Left renal cortex interstitium (tissue), 4 donors: ENCODE measurements at places on chromosomes 7 and 10.

DNA sequence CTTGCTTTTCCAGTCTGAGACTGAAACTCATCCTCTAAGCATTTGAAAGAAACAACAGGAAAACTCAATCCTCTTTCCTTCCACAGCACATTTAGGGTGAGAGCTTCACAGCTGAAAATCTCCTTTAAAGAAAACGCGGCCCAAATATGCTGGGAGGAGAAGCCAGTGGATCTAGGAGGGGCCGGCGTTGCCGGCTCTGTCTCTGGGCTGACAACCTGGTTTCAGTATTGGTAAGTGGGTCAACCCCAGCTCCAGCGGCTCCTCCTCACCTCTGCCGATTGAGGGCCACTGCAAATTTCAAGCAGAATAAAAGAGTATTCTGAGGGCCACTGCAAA, 75.3 kb upstream of the CPXM2 start:
- no peak for DNase-seq

GRCh38 chr7:158956805-158957509, 100.6 kb downstream of the DYNC2I1 start:
- no peak for DNase-seq

DNA sequence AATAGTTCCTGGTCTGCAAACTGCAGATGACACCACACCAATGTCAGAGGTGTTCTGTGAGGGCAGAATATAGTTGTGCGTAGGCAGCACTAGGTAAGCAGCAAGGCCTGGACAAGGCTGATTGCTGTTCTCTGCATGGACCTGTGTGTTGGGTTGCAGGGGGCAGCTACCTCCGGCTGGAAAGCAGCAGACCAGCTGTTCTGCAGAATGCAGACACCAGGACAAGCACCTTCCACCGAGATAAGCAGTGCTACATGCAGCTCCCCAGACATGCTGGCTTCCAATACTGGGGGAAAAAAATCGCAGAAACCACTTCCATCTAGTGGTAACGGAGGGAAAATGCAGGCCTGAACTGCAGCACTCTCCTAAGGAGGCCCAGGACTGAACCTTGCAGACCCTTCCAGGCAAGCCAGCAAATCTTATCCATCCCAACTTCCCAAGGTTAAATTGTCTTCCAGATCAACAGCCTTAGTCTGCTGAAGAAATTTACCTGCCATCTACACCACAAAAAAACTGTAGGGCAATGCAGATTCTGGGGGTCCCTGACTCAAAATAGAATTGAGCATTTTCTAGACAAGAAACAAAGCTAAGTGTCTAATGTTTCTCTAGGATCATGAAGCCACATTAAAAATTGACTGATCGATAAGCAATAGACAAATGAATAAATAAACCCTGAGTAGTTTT, 50.5 kb upstream of the COBL start:
- DNase-seq: no peak

GRCh38 chr10:18713077-18713476, 53.8 kb downstream of the ARL5B start:
- DNase-seq: no peak

DNA sequence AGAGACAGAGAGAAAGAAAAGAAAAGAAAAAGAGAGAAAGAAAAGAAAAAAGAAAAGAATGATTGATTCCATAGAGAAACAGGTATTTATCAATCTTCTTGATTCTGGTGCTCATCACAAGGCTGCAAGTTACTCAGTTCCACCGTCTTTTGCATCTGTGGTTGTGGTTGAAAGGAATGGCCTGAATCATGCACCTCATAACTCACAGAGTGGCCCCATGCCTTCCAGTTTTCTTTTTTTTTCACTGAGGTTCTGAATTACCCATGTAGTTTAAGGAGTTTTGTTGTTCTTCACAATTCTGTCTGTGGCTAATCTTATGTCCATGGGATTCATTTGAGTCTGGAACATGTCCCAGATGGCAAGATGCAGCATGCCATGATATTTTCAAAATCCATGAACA, 156.0 kb downstream of the ZNF33B start:
- no peak for DNase-seq

DNA sequence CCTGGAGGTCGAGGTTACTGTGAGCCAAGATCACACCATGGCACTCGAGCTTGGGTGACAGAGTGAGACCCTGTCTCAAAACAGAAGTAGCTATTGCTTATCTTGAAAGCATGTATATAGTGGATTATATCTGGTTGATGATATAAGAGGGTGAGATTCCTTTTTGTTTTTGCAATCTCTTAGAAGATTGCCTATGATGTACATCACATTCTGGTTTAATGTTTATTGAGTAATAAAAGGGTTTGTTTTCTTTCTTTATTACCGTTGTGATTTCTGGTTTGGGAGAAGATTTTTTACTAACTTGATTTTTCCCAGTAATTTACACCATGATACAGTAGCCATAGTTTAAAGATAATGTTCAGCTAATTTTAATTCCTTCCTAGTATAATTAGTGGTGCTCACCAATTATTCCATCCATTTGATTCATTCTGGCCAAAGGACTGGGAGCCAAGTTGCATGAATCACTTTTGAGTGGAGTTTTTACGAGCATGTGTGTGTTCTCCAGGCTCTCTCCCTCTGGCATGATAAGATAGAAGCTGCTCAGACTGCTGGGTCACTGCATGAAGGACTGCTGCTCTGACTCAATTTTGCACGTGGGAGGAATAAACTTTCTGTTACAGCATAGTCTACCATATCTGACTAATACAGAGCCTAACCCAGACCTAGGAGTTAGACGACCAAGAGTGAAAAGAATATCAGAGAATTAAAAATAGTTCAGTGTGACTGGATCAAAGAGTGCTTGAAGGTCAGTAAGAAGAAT, 13.5 kb upstream of the TSPAN13 start:
- DNase-seq: no peak

- DNase-seq: no peak
Measured at GRCh38 chr7:154953006-154953684, 49.8 kb downstream of the PAXIP1 start.

- no peak for DNase-seq
Measured at GRCh38 chr7:116231949-116232348, 21.6 kb downstream of the TES start.

DNA sequence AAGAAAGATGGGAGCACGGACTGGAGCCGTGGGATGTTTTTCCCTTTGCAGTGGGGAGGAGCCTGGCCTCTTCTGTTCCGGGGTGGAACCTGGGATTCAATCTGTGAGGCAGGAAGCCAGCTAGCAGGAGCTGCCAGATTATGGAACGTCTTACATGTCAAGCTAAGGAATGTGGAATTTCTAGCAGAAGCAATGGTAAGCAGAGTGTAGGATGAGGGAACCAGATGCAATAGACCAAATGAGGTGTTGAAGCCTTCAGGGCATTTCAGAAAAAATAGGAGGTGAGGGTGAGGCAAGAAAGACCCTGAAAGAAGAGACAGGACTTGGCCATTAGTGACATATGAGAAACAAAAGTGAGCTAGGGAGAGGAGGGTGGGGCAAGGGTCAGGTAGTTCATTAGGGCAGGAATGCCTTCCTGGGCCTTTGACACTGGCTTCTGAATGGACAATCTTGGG, 105.5 kb downstream of the CHN2 start:
- no peak for DNase-seq

DNA sequence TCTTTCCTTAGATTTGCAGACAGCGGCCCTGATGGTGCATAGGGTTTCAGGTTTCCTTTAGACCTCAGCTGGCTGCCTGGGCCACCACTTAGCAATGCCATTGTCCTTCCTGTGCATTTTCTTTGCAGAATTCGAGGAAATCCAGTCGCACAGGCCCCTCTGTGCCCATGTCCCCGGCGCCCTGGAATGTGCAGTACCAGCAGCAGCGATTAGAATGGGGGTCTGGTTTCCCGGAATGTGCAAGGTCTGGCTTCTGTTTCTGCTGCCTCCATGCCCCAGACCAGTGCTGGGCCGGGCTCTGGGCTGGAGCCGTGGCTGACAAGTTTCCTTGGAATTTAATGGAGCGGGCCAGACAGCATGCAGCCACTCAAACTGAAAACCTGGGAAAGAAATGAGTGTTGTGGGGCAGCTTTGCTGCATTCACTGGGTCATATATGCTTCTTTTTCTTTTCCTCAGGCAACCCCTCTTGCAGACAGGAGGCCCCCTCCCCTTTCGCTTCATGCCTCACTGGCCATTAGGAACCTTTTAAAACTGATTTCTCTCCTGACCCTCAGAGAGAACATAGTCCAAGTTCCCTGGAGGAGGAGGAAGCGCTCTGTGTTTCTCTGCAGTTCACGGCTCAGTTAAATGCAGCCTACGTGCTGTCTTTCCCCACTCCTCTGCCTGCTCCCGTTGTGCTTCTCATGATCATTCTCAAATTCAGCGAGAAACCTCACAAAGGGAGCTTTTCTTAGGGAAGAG, 14.4 kb downstream of the HTRA1 start:
- DNase-seq: no peak
